ENCODE measurements at places on chromosomes 12 and 14.

GRCh38 chr14:22412926-22413411 lies 176.1 kb downstream of the DAD1 start:
- DNase-seq: no peak

GRCh38 chr12:121917950-121918678 lies at the start of gene CFAP251:
Gene CFAP251 (plus strand): TSS chr12:121918592. CDS start chr12:121921306, 2,714 bp downstream.
- peak; percentile 97 for DNase-seq

DNA sequence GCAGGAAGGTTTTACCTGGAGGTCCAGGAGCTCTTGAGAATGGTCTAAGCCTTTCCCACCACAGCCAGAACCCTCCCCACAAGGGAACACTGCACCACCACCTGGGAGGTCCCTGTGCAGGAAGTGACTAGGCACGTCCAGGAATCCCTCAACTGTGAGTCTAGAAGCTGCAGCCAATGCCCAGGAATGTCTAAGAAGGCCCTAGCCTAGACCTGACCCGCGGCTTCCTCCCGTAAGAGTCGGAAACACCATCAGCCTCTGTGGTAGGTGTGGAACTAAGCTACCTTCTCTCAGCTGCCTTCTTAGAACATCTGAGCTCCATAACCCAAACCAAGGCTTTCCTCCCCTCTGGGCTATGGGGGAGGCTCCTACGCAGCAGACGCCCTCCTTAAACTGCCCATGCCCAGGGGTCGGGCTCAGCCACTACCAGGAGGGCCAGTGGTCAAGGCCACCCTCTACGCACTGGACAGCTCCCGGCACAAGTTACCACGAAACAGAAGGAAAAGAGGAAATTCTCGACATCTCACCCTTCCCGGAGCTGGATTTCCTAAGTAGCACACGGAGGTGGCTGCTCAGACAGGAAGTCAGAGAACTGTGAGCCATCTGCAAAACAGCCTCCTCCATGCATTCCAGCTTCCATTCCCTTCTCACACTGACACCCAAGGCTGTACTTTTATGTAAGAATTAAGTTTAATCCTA lies 25.5 kb downstream of the ZFYVE21 start:
- peak; percentile 19 for DNase-seq

GRCh38 chr12:63893170-63893569 lies 48.7 kb downstream of the SRGAP1 start:
- DNase-seq: no peak

DNA sequence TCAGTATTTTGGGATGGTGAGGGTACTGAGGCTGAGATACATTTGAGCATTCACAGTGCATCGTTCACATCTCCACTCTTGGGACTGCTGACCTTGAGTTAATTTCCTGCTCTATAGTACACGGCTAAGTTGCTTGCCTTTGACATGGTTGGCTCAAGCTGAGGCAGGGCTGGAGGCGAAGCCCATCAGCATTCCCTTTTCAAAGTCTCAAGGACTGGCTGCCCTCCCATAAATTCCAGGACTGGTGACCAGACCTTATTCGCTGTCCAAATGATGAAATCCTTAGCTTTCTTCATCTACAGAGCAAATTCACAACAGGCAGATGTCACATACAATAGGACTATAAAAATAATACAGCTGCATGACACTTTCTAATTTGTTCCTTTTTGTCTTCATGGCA lies 85.9 kb downstream of the SSPN start:
- no peak for DNase-seq

GRCh38 chr14:99188731-99189191 lies 83.2 kb downstream of the BCL11B start:
- DNase-seq: no peak

- no peak for DNase-seq
Observed at GRCh38 chr14:49961270-49962222, 68.7 kb downstream of the ARF6 start.

GRCh38 chr14:65478596-65478995 lies 66.1 kb downstream of the FUT8 start:
- no peak for DNase-seq

DNA sequence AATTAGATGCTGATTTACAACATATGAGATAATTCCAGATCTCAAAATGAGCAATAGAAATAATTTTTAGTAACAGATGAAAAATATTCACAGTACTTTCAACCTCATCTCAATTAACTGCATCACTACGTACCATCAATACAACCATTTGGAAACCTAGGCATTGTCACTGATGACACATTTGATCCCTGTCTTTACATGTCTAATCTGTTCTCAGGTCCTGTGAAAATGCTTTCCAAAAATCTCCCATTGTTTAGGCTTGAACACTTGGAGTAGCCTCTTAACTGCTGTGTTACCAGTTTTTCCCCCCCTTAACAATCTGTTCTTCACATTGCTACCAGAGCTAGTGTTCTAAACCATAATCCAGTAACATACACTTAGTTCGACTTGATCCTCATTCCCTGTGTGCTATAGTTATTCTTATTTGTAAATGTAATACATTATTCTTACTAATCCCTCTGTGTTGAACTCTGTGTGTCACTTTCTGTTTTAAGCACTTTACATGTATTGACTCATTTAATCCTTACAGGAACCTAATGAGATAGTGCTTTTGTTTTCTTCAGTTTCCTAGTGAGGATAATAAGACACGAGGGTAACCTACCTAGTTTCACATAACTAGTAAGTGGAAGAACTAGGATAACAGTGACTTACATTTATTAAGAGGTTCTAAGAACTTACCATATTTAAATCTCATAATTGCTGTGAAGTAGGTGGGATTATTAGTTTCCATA lies 41.7 kb downstream of the LARP4 start:
- no peak for DNase-seq

DNA sequence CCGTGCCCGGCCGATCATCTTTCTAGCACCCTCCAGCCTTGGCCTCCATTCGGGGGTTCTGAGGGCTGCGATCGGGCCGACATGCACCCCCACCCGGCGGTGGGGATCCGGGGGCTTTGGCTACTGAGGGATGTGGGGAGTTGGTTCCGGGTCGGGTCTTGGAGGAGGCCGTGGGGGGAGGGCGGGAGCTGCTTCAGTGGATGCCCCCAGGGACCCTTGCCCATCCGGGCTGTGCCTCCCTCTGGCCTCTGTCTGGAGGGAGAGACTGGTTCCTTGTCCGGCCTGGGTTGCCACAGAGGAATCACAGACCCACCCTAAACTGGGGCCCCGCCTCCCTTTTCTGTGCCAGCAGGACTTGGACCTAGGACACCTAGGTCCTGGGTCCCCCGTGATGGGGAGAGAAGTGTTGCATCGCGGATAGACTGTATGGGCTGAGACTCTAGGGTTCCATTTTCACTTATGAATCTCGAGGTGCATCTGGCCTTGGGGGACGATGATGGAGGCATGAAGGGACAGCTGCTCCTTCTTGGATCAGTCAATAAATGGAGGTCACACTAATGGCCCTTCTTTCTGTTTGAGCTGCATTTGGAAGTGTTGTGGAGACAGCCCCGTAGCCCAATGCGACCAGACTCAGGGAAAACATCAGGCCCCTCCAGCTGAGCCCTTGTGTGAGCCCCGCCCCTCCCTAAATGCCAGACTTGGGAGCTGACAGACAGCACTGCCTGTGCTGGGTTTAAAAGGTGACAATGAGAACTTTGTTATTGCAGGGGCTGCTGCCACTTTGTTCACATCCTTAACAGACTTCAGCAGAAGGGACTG lies 577 bp downstream of the DTX3 start:
- no peak for DNase-seq

DNA sequence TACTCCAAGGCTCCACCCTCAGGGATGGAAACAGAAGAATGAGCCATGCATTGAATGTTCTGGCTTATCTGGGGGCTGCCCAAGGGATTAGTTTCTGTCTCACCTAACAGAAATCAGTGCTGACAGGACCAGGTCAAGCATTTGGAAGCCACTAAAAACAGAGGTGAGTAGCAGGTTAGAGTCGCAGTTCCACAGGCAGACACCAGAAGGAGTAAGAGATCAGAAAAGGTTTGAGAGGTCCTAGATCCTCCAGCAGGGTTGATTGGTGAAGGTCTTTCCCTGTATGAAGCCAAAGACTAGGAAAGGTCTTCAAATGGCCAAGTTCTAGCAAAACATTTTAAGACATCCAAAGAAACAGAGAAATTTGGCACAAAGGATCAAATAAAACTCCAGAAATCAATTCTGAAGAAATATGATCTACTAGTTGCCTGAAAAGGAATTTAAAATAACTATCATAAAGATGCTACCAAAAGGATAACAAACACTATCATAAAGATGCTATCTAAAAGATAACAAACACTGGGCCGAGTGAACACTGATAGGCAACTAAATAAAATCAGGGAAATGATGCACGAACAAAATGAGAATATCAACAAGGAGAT lies 19.5 kb upstream of the TTC9 start:
- peak; percentile 50 for DNase-seq

DNA sequence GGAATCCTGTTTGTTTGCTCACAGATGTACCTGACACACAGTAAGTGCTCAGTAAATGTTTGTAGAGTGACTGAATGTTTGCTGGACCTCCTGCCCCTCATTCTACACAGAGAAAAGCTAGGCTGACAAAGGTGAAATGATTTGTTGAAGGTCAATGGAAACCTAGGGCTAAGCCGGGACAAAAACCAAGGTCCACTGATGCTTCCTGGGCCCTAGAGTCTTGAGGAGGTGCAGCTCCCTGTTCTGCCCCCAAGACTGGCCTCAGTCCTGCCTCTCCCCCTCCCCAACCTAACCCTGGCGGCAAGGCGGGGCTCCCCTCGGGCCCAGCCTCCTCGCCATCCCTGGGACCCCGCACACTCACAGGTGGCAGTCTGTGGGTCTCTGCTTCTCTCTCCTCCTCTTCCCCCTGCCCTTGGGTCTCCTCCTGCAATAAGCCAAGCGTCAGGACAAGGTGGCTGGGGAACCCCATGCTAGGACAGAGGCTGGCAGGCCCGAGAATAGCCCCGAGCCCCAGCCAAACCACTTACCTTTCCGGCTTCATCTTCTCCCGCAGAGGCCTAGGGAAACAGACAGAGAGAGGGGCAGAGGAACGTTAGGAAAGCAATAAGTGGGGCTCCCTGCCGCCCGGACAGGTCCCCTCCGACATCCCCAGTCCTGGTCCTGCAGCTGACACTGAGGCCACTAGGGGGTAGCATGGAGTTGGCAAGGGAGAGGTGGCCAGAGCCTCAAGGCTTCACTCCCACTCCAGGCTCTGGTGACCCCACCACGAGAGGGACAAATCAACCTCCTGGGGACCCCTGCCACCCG lies 9.3 kb downstream of the PGF start:
- peak; percentile 84 for DNase-seq

DNA sequence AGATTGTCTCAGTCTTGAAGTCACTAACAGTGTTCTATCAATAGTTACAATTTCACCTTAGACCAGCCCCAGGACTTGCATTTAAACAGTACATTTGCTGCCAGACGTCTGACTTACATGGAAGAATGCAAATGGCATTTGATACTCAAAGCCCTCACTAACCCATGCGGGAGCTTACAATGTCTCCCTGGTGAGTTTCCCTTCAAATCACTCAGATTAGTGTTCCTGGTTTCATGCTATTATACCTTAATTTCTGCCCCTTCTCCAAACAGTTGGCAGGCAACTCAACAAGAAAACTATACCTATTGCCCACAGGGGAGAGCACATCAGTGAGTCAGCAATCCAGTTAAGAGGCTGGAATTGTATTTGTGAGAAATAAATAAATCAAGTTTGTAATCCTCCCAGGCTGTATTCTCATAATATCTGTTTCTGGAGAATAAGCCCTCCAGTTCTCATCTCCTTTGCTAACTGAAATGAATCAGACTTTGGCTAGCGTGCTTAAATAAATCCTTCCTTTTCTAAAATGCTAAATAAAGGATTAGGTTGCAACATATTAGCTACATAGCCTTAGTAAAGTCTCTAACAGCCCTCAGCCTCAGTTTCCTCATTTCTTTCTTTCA lies 23.7 kb downstream of the GSTZ1 start:
- no peak for DNase-seq

GRCh38 chr14:88533064-88533602 lies 21.7 kb downstream of the PTPN21 start:
- no peak for DNase-seq

DNA sequence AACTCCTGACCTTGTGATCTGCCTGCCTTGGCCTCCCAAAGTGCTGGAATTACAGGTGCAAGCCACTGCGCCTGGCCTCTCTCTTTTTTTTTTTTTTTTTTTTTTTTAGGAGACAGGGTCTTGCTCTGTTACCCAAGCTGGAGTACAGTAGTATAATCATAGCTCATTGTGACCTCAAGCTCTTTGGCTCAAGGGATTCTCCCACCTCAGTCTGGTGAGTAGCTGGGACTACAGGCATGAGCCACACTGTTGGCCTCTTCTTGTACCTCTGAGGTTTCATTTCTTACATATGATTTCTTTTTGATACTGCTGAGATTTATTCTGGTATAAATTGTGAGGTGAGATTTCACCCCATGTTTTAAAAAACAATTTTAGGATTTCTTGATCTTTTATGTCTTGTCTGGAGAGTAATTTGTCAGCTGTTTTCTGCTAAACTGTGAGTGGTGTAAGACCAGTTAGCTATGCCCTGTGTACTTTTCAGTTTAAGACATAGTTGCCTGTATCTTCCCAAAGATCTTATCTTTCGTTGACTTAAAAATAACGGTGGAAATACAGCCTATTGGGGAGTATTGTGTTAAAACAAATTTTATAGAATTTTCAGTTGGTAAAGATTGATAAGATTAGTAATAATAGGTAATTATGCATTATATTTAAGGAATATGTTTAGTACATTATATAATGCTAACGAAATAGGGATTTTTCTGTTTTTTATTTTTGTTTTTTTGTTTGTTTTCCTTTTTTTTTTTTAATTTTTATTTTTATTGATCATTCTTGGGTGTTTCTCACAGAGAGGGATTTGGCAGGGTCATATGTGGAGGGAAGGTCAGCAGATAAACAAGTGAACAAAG lies 31.7 kb downstream of the WDR20 start:
- DNase-seq: no peak

DNA sequence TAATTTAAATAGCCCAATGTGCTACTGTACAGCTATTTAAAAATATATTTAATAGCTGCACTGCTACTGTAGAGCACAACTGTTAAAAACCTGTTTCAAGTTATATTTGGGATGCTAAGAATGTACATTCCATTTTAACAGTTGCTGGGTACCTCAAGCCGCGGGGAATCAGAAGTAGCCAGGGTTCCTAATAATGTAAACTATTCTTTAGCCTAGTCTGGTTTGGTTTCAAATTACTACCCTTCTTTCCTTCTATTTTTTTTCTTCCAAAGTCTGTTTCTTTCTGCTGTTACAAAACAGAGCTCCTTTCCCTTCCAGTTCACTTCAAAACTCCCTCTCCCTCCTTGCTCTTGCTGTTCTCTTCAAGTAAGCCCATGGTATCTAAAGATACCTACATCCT lies 21.3 kb downstream of the SCAF11 start:
- DNase-seq: no peak

GRCh38 chr12:11798856-11799501 lies 149.5 kb downstream of the ETV6 start:
- no peak for DNase-seq

GRCh38 chr14:99506276-99506675 lies 25.1 kb downstream of the CCNK start:
- no peak for DNase-seq

DNA sequence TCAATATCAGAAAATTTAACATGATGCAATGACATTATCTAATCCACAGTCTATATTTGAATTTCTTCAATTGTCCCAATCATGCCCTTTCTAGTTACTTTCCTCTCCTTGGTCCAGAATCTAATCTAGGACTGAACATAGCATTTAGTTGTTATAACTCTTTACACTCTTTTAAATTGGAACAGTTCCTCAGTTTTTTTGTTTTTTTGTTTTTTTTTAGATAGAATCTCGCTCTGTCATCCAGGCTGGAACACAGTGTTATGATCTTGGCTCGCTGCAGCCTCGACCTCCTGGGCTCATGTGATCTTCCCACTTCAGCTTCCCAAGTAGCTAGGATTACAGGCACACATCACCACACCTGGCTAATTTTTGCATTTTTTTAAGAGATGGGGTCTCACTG lies 63.1 kb downstream of the RERG start:
- DNase-seq: no peak

All from suppressor macrophage treated with lipopolysaccharide for 4 hours (primary cell).